H1 (cell line): ENCODE measurements at places on chromosomes 16 and 17. TPM values are rescaled to one million over a fixed set of nuclear protein-coding genes. Genes with fewer than 3 reads are reported as not detected.

Gene ADGRG1
- polyA plus RNA-seq, result 2.6 and 2.9 TPM in 2 replicates

Gene HEATR9
- polyA plus RNA-seq, result not detected in 2 replicates

Gene C16orf92
- polyA plus RNA-seq, result not detected in 2 replicates

Gene NPTX1
- polyA plus RNA-seq, result 17.9 and 35.0 TPM in 2 replicates

Gene CLDN6
- 1,115 and 1,541 TPM in 2 replicates for polyA plus RNA-seq

Gene HOXB3
- polyA plus RNA-seq, result not detected in 2 replicates

Gene TBC1D3
- polyA plus RNA-seq, result not detected in 2 replicates
